Activated naive CD8-positive, alpha-beta T cell treated with anti-CD3 and anti-CD28 coated beads, Interleukin-2, amount 50 U/mL, for 24 hours (primary cell): ENCODE measurements at places on chromosomes 7 and 10.

DNA sequence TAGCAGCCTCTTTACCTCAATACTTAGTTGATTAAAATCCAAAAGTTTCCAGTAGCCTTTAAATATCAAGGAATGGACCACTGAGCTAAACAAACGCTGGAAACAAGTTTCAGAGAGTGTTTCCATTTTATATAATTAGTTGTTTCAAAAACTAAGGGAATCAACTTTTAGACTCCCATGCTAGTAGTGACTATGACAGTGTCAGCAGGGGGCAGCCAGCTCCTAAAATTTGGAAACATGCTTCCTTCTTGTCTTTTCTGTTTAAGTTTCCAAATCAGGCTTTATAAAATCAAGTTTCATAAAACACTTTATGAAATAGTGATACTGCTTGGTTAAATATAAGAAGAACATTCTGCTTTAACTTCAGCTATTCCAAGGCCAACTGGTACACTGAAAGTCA is 138.2 kb upstream of the TMEM229A start:
- H3K4me3 ChIP-seq = no peak overlapping the region
- no peak overlapping the region for H3K27ac ChIP-seq
- no peak for DNase-seq

DNA sequence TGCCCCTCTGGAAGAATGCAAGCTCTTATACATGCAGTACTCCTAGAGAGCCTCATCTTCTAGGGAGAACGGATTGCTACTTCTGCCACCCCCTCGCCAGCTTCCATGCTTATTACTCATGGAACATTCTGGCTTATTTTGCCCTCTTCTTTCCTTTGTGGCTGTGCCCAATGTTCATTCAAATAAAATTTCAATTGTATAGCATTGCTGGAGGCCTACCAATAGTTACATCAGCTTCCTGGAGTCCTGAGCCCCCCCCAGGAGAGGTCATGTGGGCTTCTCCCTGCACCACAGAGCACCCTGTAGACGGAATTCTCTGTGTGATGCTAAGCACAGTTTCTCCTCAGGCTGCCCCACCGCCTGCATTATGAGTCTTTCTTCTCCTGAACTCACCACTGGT is 1094.0 kb downstream of the KCNMA1 start:
- H3K27ac ChIP-seq = no peak overlapping the region
- DNase-seq = no peak
- no peaks in the 10 kb centered on the region for H3K4me1 ChIP-seq
- no peaks in the 10 kb centered on the region for H3K36me3 ChIP-seq
- H3K4me3 ChIP-seq = no peak overlapping the region

- no peak overlapping the region for H3K27ac ChIP-seq
- peaks cover 23% of the 10 kb centered on the region for H3K27me3 ChIP-seq
- peaks cover 7% of the 10 kb centered on the region for H3K4me1 ChIP-seq
- no peaks in the 10 kb centered on the region for H3K36me3 ChIP-seq
- no peak for DNase-seq
Measured at GRCh38 chr10:98357194-98357822, 57.7 kb downstream of the PYROXD2 start.

GRCh38 chr7:125383324-125383723 is 453.7 kb upstream of the POT1 start:
- no peak overlapping the region for H3K27ac ChIP-seq
- no peaks in the 10 kb centered on the region for H3K36me3 ChIP-seq
- H3K4me1 ChIP-seq = no peaks in the 10 kb centered on the region
- H3K27me3 ChIP-seq = no peaks in the 10 kb centered on the region

DNA sequence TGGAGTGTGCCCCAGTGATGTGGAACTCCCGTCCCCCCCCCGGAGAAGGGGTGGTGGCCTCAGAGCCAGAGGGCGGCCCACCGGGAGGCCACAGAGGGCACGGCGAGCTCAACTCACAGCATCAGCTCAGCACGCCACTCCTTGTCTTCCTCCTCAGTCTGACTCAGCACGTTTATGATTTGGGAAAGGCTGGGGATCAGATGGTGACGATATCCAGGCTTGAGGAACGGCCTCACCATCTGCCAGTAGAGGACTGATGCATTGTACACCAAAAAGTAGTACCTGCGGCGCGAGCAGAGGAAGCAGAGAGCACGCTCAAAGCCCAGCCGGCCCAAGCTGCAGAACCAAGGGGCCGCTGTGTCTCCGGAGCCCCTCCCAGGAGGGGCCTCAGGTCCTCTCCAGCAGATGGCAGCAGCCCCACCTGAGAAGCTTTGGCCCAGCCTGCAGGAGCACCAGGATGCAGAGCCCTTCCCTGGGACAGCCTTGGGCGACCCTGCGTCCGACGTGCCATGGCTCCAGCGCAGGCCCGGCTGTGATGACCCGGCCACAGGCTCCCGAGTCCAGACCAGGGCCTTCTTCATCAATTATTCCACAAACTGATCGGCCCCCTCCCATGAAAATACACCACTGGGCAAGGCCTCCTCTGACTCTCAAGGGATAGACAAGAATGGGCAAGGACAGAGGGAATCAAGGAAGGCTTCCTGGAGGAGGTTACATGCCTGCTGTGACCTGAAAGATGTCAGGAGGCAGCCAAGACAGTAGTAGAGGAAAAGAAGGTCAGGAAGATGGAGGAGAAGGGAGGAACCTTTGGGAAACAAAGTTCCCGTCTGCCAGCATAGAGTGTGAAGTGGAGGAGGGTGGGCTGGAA is 3.7 kb downstream of the CFAP46 start:
- H3K4me1 ChIP-seq = peaks cover 13% of the 10 kb centered on the region
- peak; percentile 27 for DNase-seq
- no peak overlapping the region for H3K27ac ChIP-seq
- peaks cover 41% of the 10 kb centered on the region for H3K27me3 ChIP-seq
- no peak overlapping the region for H3K4me3 ChIP-seq

GRCh38 chr7:98249106-98249505 is 2.9 kb downstream of the TECPR1 start:
- H3K4me3 ChIP-seq = no peak overlapping the region
- H3K4me1 ChIP-seq = peaks cover 43% of the 10 kb centered on the region
- peak; percentile 4 for DNase-seq
- H3K36me3 ChIP-seq = peaks cover 9% of the 10 kb centered on the region
- peak overlapping the region; percentile 73 for H3K27ac ChIP-seq

DNA sequence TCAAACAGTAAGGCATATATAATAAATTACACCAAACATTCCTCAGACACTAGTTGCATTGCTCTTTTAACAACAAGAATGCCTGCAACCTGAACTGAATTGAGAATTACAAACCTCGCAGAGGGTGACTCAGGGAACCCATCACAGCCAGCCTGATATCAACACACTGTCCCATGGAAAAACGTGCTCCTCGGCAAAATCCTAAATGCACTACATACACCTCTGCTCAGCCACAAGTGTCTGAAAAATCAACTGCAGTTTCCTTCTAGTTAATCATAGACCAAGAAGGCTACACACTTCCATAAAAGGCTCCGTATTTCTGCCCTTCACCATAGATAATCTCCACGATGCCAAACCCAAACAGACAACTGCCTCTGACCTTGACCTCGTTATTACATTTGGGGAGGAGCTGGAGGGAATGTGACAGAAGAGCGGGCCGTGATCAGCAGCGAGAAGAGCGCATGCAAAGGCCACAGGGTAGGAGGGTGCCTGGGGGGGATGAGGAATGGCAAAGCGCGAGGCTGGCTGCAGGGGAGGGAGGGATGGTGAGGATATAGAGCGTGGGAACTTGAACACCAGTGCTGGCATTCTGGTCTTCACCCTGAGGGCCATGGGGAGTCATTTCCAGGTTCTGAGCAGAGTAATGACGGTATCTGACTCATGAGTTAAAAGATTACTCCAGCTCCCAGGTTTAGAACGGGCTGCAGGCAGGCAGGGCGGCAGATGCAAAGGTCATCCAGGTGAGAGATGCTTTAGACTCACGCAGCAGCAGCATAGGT is 201.9 kb upstream of the FRMD4A start:
- H3K4me3 ChIP-seq = no peak overlapping the region
- H3K27ac ChIP-seq = peak overlapping the region; percentile 11
- DNase-seq = no peak

GRCh38 chr7:22363756-22364422 is 6.9 kb upstream of the RAPGEF5 start:
- no peak overlapping the region for H3K27ac ChIP-seq
- no peaks in the 10 kb centered on the region for H3K36me3 ChIP-seq
- H3K4me1 ChIP-seq = no peaks in the 10 kb centered on the region
- no peak for DNase-seq

DNA sequence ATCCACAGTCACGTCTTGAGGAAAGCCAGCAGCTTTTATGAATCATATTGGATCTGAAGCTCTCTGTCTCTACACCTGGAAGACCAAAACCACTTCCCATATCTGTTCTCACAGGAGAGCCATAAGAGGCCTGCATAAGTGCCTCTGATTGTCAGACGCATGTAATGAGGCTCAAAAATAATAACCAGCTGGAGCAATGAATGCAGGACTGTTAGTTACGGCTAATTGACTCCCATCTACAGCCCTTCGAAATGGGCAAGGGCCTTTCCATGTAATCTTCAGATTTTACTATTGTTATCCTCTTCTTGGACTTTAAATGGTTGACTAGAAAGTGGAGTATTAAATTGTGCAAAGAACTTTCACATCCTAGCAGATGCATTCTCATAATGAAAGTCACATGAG is 4.4 kb upstream of the SEMA3C start:
- peaks cover 6% of the 10 kb centered on the region for H3K4me1 ChIP-seq
- no peak for DNase-seq
- H3K36me3 ChIP-seq = no peaks in the 10 kb centered on the region
- H3K27me3 ChIP-seq = peaks cover 30% of the 10 kb centered on the region

- H3K27me3 ChIP-seq = peaks cover 10% of the 10 kb centered on the region
- DNase-seq = no peak
- H3K27ac ChIP-seq = no peak overlapping the region
- no peaks in the 10 kb centered on the region for H3K36me3 ChIP-seq
- no peak overlapping the region for H3K4me3 ChIP-seq
Measured at GRCh38 chr7:73341877-73342276, 13.9 kb downstream of the FKBP6 start.

GRCh38 chr7:106216923-106217542 is 67.8 kb downstream of the NAMPT start:
- H3K27ac ChIP-seq = no peak overlapping the region
- no peaks in the 10 kb centered on the region for H3K4me1 ChIP-seq

DNA sequence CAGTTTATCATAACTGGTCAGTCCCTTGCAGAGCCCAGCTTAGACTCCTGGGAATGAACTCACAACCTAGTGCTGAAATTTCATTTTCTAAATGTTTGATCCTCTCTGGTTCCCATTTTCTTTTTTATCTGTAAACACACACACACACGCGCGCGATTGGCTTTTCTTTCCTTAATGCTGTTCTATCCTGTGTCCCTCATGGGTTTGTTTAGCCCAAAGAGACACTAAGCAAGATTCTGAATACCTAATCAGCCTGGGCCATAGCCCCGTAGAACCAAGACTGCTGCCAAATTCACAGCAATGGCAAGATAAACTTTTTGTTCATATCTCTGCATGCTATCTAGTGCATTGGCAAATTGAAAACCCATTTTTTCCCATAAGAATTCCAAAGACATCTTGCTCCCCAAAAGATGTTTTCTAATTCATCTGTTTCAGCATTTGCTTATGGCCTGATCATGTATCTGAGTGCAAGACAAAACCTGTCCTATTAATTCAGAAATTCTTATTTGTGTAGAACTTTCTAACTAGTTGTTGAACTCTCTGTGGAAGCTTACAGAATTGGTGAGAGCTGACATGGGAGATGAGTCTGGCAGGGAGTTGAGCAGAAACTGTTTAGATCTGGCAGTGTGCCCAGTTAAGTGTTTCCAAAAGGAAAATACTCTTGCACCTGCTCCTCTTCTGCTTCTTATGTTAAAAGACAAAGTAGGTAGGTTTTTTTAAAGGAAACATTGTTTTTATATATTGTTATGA is 1.8 kb upstream of the IFIT1 start:
- H3K27ac ChIP-seq = no peak overlapping the region
- DNase-seq = no peak
- H3K4me3 ChIP-seq = no peak overlapping the region
- no peaks in the 10 kb centered on the region for H3K27me3 ChIP-seq

- H3K27ac ChIP-seq = no peak overlapping the region
- DNase-seq = no peak
- no peak overlapping the region for H3K4me3 ChIP-seq
- no peaks in the 10 kb centered on the region for H3K36me3 ChIP-seq
- no peaks in the 10 kb centered on the region for H3K27me3 ChIP-seq
- no peaks in the 10 kb centered on the region for H3K4me1 ChIP-seq
Measured at GRCh38 chr10:30834153-30834552, 197.5 kb downstream of the ZNF438 start.

DNA sequence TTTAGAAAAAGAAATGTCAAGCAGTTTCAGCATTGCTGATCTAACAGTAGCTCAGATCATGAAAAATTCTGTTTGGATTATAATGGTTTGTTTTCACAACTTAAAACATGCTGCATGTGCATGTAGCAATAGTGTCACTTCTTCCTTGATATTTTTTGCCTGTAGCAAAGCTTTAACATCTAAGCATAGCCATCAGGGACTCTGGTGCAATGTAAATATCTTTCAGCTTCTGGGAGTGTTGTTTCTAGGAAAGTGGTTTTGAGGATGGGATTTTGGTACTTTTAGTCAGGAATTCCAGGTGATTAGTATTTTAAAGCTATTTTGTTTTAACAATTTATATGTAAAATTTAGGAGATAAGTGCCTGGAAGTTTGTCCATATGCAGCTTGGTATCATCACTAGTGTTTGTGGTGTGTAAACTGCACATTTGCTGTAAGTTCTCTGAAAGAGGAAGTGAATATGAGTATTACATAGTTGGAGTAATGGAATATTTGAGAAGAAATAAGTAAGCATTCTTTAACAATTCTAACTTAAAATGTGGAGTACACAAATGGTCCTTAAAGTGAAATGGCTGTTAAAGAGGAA is 1.9 kb downstream of the RSBN1L start:
- DNase-seq = no peak
- H3K4me1 ChIP-seq = peaks cover 61% of the 10 kb centered on the region
- peak overlapping the region; percentile 98 for H3K4me3 ChIP-seq
- H3K27me3 ChIP-seq = no peaks in the 10 kb centered on the region
- H3K36me3 ChIP-seq = peaks cover 14% of the 10 kb centered on the region

GRCh38 chr7:100675581-100676350 is 2.2 kb downstream of the GNB2 start:
- peak overlapping the region; percentile 83 for H3K4me3 ChIP-seq
- peaks cover 26% of the 10 kb centered on the region for H3K4me1 ChIP-seq
- H3K36me3 ChIP-seq = peaks cover 10% of the 10 kb centered on the region
- peak; percentile 83 for DNase-seq

- H3K4me3 ChIP-seq = no peak overlapping the region
- H3K27ac ChIP-seq = no peak overlapping the region
- DNase-seq = no peak
- H3K4me1 ChIP-seq = no peaks in the 10 kb centered on the region
- H3K27me3 ChIP-seq = no peaks in the 10 kb centered on the region
- no peaks in the 10 kb centered on the region for H3K36me3 ChIP-seq
Measured at GRCh38 chr7:41147606-41148485, 555.0 kb downstream of the INHBA start.

- no peaks in the 10 kb centered on the region for H3K4me1 ChIP-seq
- no peak overlapping the region for H3K4me3 ChIP-seq
- no peak for DNase-seq
Measured at GRCh38 chr7:17713584-17713983, 226.7 kb downstream of the SNX13 start.
